DND-41 (cell line): ENCODE measurements at places on chromosomes 1 and 21.

GRCh38 chr1:100353071-100353801, 930 bp downstream of the CDC14A start:
- H3K4me3 ChIP-seq: peak overlapping the region; percentile 67
- H3K27me3 ChIP-seq: no peaks in the 10 kb centered on the region
- H3K4me1 ChIP-seq: peaks cover 37% of the 10 kb centered on the region
- DNase-seq: peak; percentile 60
- peaks cover 10% of the 10 kb centered on the region for H3K36me3 ChIP-seq
- H3K27ac ChIP-seq: peak overlapping the region; percentile 99

DNA sequence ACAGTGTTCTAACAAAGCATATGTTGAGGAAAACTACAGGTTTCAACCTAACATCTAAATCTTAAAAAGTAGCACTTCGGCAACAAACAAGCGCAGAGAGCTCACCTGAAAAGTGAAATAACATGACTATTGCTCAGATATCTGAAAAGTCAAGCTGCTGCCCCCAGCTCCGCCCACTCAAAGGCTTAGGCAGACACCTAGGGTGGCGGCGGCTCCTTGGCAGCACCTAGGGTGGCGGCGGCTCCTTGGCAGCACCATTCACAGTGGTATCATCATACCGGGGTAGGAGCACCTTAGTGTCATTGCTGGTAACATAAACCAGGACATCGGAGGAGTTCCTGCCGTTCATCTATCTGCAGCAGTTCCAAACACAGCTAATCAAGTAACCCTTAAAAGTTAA, 4.2 kb upstream of the S100A12 start:
- no peak overlapping the region for H3K4me3 ChIP-seq
- H3K4me1 ChIP-seq: no peaks in the 10 kb centered on the region
- H3K27ac ChIP-seq: no peak overlapping the region

DNA sequence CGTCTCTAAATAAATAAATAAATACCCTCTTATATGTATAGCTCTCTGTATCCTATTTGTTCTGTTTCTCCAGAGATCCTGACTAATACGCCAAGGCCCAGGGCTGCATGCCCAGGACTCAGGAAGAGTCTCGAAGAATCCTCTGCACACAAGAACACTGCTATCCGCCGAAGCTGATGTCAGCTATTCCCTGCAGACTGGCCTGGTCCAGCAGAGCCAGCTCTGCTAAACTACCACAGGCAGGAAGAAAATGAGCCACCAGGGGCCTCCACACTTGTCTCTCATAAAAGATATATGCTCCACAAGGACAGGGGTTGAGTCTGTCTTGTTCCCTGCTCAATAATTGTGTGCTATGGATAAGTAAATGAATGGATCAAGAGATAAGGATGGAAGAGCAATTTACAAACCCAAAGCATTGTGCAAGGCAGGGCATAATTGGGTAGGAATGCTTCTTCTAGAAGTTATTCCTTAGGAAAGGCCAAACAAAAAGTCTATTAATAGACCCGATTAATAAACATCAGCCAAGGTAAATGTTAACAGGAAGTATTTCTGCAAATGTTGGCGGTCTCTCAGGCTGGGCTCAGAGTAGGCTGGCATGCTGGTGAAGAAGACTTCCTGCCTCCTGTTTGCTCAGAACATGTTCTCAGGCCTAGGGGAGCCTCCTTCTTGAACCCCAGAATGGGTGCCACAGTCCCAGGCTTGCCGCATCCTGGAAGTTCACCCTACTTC, 26.3 kb upstream of the MAN1C1 start:
- H3K27ac ChIP-seq: no peak overlapping the region
- H3K4me3 ChIP-seq: no peak overlapping the region
- no peaks in the 10 kb centered on the region for H3K4me1 ChIP-seq
- no peak for DNase-seq
- H3K36me3 ChIP-seq: no peaks in the 10 kb centered on the region

GRCh38 chr1:36160949-36161485, 5.1 kb downstream of the MAP7D1 start:
- H3K27me3 ChIP-seq: no peaks in the 10 kb centered on the region
- H3K4me3 ChIP-seq: no peak overlapping the region; the same call in 1 of the 2 replicates
- peak; percentile 86 for DNase-seq
- peaks cover 34% of the 10 kb centered on the region for H3K36me3 ChIP-seq
- peak overlapping the region; percentile 84 for H3K27ac ChIP-seq
- H3K4me1 ChIP-seq: peaks cover 52% of the 10 kb centered on the region

- H3K4me1 ChIP-seq: peaks cover 40% of the 10 kb centered on the region
- no peaks in the 10 kb centered on the region for H3K36me3 ChIP-seq
- H3K4me3 ChIP-seq: peak overlapping the region; percentile 68
Measured at GRCh38 chr1:62688687-62689085, 500 bp upstream of the DOCK7 start.

GRCh38 chr1:26145041-26145959, 13.6 kb upstream of the FAM110D start:
- peaks cover 3% of the 10 kb centered on the region; the same call in 1 of the 2 replicates for H3K4me1 ChIP-seq
- H3K36me3 ChIP-seq: no peaks in the 10 kb centered on the region
- no peak overlapping the region for H3K4me3 ChIP-seq
- no peak overlapping the region for H3K27ac ChIP-seq

DNA sequence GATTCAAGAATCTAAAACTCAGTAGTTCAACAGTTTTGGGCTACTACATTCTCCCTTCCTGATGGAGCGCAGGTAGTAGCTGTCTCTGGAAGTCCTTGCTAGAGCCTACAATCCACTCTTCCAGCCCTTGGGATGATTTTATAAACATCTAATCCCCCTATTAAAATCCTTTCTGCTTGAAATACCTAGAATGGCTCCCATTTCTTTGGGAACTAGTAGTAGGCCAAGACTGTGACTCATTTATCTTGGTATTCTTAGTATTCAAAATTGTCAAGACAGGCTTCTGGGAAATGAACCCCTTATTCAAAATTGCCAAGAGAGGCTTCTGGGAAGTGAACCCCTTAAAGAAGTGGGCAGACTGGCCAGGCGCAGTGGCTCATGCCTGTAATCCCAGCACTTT, 142.5 kb upstream of the FGGY start:
- no peak overlapping the region for H3K4me3 ChIP-seq
- DNase-seq: no peak
- peaks cover 13% of the 10 kb centered on the region for H3K4me1 ChIP-seq
- no peak overlapping the region for H3K27ac ChIP-seq
- no peaks in the 10 kb centered on the region for H3K27me3 ChIP-seq

- H3K4me3 ChIP-seq: no peak overlapping the region
- no peak for DNase-seq
- H3K27me3 ChIP-seq: no peaks in the 10 kb centered on the region
- no peak overlapping the region for H3K27ac ChIP-seq
- H3K36me3 ChIP-seq: no peaks in the 10 kb centered on the region
- no peaks in the 10 kb centered on the region for H3K4me1 ChIP-seq
Measured at GRCh38 chr1:4298361-4299083, 355.9 kb upstream of the AJAP1 start.

DNA sequence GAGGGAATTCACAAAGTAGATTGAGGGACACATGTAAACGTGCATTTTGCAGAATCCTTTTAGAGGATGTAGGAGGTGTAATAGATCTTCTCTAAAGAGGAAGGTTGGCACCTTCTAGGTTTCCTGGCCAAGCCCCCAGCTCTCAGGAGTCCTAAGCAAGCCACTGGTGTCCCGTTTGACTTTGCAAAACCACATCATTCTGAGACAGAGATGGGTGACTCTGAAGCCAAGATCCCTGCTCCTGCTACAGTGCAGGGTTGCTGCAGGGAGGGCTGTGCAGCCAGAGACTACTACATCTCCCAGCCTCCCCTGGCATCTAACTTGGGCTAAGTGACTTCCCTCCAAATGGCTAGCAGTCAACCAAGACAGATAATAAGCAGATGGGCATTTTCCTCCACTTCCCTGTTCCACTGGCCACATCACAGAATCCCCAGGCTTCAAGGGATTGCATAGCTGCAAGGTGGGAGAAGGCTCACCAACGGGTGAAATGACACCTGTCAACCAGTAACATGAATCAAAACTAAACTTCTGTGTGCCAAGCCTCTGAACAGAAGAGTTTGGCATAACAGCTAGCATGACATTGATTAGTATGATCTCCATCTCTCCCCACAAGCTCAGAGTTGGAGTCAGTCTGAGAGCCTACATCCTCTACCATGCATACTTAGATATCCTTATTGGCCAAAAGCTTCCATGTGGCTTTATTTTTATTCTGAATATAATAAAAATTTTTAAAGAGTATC, 129.6 kb upstream of the COA6 start:
- H3K4me3 ChIP-seq: no peak overlapping the region
- H3K4me1 ChIP-seq: no peaks in the 10 kb centered on the region
- H3K36me3 ChIP-seq: peaks cover 6% of the 10 kb centered on the region; the same call in 1 of the 2 replicates
- no peaks in the 10 kb centered on the region for H3K27me3 ChIP-seq
- no peak for DNase-seq

DNA sequence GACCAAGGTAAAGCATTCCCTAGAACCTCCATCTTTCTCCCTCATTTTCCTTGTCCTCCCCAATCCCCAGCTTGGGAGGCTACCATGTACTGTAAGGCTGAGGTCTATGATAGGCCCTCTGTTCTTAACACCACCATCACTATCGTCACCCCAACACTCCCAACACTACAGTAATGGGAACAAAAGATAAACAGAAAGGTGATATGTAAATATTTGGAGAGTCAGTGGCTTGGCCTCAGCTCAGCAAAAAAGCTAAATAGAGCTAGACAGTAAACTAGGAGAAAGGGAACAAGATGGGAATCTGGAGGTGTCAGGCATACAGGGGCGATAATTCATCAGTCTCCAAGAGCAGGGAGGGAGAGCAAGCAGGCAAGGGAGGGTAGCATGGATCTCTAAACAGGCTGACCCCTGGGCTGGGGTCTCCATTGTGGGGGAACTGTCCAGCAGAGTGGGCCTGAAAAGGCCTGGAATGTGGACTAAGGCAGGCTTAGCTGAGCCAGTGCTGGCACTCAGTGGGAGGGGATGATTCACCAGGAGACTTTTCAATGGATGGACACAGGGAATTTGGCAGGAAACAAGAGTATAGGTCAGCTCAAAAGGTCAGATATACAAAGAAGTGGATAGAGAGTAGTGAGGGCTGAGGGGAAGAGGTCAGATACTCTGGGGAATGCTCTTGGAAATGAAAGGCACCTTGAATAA, 6.7 kb downstream of the WNT2B start:
- no peak for DNase-seq
- no peak overlapping the region for H3K4me3 ChIP-seq
- no peaks in the 10 kb centered on the region for H3K27me3 ChIP-seq
- no peaks in the 10 kb centered on the region for H3K4me1 ChIP-seq
- H3K36me3 ChIP-seq: no peaks in the 10 kb centered on the region

GRCh38 chr1:220497220-220497947, 30.6 kb upstream of the MARK1 start:
- no peaks in the 10 kb centered on the region for H3K36me3 ChIP-seq
- H3K4me3 ChIP-seq: no peak overlapping the region
- H3K27ac ChIP-seq: no peak overlapping the region
- no peaks in the 10 kb centered on the region for H3K27me3 ChIP-seq

DNA sequence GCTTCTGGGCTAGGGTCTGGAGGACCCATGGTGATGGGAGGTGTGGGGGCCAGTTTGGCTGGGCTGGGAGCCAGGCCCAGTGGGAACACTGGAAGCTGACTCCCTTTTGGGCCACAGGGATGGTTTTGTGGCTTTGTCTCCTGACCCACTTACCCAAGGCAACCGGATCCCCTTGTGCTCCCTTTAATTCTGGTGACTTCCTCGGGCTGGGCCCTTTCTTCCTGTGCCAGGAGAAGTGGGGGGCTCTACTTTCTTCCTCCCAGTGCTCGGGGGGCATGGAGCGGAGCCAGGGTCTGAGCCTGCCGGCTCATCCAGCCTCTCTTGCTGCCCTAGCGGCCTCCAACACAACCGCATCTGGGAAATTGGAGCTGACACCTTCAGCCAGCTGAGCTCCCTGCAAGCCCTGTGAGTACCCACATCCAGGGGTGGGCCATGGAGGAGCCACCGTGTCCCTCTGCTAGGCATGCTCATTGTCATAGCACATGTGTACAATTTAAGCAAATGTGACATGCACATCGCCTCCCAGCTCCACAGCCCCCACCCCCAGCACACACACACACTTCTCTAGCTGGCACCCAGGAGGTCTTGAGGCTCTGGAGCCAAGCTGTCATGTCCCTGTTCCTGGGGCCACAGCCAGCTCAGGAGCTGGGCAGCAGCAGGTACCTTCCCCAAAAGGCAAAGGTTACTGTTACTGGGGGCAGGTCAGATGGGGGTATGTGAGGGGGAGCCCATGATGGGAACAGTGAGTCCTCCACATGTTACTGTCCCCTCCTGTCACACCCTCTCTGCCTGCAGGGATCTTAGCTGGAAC, 35.0 kb downstream of the UBE2T start:
- DNase-seq: no peak
- H3K36me3 ChIP-seq: no peaks in the 10 kb centered on the region
- H3K4me3 ChIP-seq: no peak overlapping the region
- H3K27ac ChIP-seq: no peak overlapping the region
- no peaks in the 10 kb centered on the region for H3K4me1 ChIP-seq

GRCh38 chr1:246198115-246198816, 308.8 kb downstream of the SMYD3 start:
- no peaks in the 10 kb centered on the region for H3K4me1 ChIP-seq
- H3K27ac ChIP-seq: no peak overlapping the region
- no peak overlapping the region for H3K4me3 ChIP-seq
- H3K36me3 ChIP-seq: no peaks in the 10 kb centered on the region
- no peaks in the 10 kb centered on the region for H3K27me3 ChIP-seq
- DNase-seq: no peak

DNA sequence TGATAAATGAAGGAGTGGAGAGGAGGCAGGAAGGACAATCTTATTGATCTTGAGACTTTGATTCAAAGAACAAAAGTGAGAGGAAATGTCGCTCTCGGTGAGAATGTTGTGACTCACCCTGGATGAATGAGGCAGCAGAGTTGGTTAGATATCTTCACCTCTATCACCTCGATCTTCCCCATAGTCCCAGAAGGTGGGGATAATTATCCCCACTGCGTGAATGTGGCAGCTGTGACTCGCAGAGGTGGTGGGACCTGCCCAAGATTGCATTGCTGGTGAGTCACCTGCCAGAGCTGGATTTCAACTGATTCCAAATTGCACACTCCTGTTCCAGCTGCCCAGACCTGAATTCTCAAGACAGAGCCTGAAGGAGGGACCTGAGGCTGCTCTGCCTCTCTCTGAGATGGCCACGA, 105.0 kb downstream of the MATN1 start:
- no peak overlapping the region for H3K4me3 ChIP-seq
- H3K27ac ChIP-seq: no peak overlapping the region
- no peaks in the 10 kb centered on the region for H3K4me1 ChIP-seq
- H3K27me3 ChIP-seq: peaks cover 13% of the 10 kb centered on the region

- peaks cover 18% of the 10 kb centered on the region for H3K4me1 ChIP-seq
- H3K27ac ChIP-seq: peak overlapping the region; percentile 86
- peak overlapping the region; percentile 21; the same call in 1 of the 2 replicates for H3K4me3 ChIP-seq
- no peaks in the 10 kb centered on the region for H3K36me3 ChIP-seq
- DNase-seq: peak; percentile 68
Measured at GRCh38 chr1:117735045-117735992, 129.5 kb downstream of the TENT5C start.

DNA sequence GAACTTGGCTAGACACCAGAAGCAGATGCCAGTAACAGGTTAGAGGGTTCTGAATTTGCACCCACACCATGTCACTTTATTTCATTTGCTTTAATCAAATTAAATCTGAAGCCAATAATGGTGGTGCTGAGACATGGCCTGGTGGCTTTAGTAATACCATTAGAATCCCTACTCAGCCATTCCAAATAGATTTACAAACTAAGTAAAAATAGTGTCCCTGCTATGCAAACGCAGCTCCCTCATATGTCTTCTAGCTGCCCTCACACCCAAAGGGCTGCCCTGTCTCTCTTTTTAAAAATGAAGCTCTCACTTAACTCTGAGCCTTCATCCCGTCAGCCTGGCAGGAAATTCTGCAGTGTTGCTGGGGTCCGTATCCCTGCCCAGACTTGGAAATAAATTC, 21.1 kb downstream of the GLUL start:
- H3K27ac ChIP-seq: no peak overlapping the region
- H3K4me3 ChIP-seq: no peak overlapping the region
- H3K4me1 ChIP-seq: no peaks in the 10 kb centered on the region
- no peaks in the 10 kb centered on the region for H3K36me3 ChIP-seq
- DNase-seq: no peak
